ENCODE measurements at places on chromosomes 7 and 10.

DNA sequence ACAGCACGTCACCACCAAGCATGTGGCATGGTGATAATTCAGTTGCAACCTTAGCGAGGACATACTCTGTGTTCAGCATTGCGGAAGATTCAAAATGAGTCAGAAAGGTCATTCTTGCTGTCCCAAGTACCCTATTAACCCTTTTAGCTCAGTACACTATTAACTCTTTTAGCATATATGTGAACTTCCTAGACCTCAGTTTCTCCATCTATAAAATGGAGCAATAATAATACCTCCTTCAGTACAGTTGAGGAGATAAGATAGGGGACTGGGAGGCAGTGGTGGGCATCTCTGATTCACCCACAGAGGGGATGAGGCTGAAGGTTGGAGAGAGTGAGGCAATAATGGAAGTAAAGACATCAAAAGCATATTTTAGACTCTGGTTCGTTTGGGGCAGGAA lies 67.3 kb downstream of the XRCC2 start:
- DNase-seq, result no peak

DNA sequence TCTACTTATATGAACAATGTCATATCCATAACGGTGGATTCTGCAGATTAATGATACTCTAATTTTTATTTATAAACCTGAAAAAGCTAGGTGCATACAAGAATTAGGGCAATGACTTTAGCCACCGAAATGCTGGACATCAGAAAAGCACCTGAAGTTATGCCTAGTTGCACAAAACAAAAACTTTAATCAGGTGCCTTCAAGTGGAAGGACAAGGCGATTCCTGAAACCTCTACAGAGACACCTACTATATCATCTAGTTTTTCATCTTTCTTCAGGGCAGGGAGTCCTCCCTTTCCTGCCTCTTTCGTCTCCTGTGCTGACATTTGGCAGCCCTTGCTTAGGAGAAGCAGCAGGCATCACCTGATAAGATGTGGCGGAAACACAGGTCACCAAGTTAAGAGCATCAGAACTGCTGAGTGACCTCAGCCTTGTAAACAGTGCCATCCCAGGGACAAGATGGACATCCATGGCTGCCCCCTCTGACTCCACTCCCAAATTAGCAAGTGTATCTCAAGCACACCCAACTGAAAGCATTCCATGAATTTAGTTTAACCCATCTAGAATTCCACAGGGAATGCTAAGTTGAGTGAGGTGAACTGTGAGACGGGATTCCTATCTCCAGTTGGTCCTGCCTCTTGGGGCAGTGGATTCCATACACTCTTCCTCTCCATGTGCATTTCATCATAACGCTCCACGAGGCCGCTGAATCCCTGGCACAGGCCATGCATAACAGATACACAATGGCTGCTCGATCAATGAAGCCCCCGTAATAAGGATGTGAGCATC lies 5.8 kb downstream of the ITPRIP start:
- DNase-seq, result no peak

DNA sequence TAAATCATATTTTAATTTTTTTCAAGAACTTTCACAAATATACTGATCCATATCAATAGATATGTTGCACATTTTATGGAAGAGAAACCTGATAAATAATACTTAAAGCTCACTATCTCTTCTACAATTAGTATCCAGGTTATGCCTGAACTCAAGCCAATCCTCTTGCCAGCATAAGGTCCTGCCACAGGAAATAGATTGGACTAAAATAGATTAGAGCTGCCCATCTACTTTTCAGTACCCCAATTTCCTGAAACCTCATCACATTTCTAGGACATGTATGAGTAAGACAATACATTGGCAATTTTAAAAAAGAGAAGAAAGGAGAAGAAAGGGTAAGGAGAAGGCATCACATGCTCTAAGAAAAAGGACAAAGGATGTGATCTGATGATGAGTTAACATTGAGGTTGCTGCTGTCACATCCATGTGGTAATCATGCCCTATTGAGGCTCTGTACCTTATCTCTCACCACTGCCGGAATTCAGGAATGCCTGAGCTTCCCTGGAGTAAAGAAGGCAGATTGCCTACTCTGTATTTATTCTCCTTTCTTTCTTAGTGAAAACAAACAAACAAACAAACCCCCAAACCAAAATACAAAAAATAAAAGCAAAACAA lies 199.7 kb downstream of the ANK3 start:
- no peak for DNase-seq

DNA sequence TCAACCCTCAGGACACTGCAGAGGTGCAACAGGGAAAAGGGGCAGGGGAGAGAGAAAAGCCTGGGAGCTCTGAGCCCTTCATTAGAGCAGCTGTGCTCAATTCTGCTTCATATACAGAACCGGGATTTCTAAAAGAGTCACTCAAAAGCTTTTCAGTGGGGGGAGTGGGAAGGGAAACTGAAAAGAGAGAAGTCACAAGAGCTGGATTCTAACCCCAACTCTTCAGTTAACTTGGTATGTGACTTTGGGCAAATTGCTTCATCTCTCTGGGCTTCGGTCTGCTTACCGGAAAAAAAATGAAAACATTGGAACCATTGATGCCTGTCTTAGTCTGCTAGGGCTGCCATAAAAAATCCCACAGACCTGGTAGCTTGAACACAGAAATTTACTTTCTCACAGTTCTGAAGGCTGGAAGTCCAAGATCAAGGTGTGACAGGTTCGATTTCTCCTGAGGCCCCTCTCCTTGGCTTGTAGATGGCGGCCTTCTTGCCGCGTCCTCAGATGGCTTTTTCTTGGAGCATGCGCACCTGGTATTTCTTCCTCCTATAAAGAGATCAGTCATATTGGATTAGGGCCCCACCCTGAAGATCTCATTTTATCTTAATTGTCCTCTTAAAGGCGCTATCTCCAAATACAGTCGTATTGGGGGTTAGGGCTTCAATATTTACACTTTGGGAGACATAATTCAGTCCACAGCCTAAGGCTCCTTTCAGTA lies 118.3 kb upstream of the KMT2E start:
- peak; percentile 83 for DNase-seq

DNA sequence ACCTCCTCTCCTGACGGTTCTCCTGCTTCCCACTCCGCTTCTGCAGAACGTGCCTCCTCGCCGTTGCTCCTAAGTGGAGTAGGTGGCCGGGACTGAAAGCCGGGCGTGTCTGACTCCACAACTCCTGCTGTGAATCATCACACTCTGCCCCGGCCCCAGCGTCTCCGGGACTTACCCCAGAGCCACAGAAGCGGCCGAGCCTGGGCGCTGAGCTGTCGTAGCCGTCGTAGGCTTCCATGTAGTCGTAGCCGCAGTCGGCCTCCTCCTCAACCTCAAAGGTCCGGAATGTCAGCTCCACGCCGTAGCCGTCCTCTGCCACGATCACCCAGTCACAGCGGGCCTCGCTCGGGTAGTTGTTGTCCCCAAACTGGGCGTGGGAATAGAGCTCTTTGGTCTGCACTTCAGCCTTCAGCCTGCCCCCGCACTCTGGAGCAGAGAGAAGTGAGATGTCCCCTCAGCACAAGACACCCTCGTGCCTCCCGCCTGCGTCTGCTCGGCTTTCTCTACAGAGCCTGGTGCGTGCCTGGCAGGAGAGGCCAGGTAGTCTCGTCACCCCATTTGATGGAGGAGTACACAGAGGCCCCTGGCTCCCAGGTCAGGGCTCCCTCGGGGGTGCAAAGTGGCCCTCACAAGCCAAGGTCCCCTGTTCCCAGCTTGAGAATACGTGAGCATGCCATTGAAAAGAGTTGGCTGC lies 11.2 kb upstream of the OPALIN start:
- no peak for DNase-seq

GRCh38 chr7:42103456-42103855 lies 133.6 kb downstream of the GLI3 start:
- DNase-seq, result peak; percentile 22

DNA sequence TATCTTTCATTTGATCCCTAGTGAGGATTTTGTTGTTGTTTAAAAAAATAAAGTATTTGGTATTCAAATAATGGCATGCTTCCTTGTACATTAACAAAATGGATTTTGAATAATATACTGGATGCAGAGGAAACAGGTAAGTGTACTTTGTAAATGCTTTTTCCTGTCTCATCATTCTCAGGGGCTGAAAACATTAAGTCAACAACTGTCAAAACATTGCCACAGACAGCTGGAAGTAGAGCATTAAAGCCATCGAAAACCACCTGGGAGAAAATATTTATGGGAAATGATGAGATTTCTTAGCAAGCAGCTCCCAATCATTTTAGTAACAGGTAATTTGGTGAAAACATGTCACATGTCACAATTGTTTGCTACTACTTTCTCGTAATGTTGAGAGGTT lies 10.7 kb downstream of the TAS2R39 start:
- DNase-seq, result no peak

- DNase-seq, result no peak
These were observed 13.7 kb upstream of the CLDN4 start for GRCh38 chr7:73817121-73817520.

DNA sequence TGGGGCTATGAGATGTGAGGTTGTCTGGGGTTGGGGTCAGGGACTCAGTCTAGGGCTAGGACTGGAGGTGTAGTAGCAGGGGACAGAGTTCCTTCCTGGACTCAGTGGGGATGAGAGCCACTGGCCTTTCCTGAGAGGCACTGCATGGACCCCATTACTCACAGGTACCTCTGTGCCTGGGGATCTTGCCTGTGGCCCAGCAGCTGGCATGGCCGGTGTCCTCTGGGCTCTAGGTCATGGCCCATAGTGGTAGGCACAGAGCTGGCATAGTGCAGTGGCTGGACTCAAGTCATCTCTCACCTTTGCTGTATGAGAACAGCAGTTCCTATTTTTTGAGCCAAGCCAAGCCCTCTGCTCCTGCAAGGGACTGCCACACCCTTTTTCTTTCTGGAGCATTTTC lies 51.9 kb downstream of the NEURL1 start:
- DNase-seq, result no peak

- peak; percentile 83 for DNase-seq
These were observed 103.9 kb downstream of the TNS3 start for GRCh38 chr7:47478017-47478344.

- DNase-seq, result no peak
These were observed 55.0 kb upstream of the NKX6-2 start for GRCh38 chr10:132840698-132841614.

All from inflammatory macrophage (primary cell).